Stimulated activated CD8-positive, alpha-beta memory T cell treated with anti-CD3 and anti-CD28 coated beads, Interleukin-4, amount 100 ng/mL, for 4 hours (primary cell): ENCODE measurements at places on chromosomes 16 and 17.

DNA sequence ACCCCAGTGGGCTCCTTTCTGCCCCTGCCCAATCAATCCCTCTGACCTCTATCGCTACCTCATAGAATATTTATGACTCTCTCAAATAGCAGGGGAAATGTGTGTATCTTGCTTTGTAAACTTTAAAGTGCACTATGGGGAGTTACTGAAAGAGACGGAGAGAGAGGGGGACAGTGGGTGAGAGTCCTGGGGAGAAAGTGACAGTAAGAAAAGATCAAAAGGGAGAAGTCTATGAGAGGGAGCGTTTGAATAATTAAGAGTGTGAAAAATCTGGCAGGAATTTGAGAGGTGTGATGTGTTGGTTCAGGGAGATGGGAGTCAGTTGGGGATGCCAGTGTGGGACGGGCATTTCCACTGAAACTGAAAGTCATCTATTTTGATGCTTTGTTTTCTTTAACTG, 32.6 kb downstream of the USP43 start:
- no peak for DNase-seq

GRCh38 chr17:77637818-77638575, 320.5 kb upstream of the TNRC6C start:
- DNase-seq: no peak

DNA sequence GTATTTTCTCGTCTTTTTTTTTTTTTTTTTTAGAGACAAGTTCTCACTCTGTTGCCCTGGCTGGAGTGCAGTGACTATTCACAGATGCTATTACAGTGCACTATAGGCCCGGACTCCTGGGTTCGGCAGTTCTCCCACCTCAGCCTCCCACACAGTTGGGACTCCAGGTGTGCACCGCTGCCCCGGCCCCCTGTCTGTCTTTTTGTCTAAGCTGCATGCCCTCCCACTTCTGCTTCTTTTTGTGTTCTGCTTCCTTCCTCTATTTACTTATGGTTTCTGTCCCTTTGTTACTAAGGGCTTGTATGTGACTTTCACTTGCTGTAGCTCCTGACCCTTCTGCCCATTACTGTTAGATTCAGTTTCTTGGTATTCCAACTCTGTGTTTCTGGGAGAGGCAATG, 20.5 kb downstream of the SLC7A6 start:
- no peak for DNase-seq

DNA sequence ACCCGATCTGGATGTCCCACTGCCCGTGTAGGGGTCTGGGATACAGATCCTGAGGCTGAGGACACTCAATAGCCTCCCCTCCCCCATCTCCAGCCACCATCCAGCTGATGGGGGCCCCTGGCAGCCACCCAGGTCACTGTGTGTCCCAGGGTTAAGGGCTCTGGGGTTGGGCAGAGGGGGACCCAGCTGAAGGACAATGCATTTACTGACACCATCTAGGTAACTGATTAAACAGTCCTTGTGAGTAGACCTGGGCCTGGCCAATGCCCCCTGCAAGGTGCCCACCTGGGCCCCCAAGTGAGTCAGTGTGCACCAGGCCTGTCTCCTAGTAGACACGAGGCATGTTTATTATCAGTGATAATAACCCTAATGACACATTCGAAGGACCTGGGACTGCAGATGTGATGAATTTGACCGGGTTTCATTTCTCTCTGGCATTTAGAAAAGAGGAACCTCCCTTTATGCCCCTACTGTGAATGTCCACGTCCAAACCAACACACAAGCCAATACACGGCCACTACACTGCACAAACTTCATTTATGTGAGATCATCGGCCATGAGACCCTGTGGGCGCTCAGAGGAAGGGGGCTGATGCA, 261.9 kb upstream of the FOXF1 start:
- no peak for DNase-seq

- no peak for DNase-seq
These were observed 48.8 kb downstream of the PIMREG start for GRCh38 chr17:6492892-6493674.

DNA sequence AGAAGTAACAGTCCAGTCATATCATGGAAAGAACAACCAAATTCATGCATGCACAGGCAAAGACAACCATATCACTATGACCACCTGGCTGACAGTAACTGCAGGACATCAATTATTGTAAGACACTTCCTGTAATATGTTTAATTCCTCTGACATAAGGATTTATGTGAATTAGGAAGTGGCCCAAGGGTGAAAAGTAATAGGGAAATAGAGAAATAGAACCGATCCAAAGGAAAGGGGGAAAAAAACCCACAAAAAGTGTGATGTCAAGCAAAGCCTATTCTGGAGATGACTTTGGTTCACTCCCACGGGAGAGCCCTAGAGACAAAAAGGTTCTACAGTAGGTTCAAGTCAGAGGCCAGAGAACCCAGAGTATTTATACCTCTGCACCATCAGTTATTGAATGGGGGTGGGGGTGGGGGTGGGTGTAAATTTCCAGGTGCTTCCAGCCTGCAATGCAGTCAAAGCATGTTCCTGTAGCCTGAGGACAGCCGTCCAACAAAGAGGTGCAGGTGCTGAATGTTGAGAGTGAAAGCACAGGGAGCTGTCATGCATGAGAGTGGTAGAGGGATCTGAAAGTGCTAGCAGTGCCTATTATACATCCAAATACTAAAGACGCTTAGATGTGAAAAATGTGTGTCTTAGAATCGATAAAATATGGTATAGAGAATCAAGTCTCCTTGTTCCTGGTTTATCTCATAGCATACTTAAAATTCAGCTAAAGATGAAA, 95.6 kb upstream of the HLF start:
- no peak for DNase-seq

GRCh38 chr16:80480664-80481063, 60.1 kb upstream of the DYNLRB2 start:
- no peak for DNase-seq

DNA sequence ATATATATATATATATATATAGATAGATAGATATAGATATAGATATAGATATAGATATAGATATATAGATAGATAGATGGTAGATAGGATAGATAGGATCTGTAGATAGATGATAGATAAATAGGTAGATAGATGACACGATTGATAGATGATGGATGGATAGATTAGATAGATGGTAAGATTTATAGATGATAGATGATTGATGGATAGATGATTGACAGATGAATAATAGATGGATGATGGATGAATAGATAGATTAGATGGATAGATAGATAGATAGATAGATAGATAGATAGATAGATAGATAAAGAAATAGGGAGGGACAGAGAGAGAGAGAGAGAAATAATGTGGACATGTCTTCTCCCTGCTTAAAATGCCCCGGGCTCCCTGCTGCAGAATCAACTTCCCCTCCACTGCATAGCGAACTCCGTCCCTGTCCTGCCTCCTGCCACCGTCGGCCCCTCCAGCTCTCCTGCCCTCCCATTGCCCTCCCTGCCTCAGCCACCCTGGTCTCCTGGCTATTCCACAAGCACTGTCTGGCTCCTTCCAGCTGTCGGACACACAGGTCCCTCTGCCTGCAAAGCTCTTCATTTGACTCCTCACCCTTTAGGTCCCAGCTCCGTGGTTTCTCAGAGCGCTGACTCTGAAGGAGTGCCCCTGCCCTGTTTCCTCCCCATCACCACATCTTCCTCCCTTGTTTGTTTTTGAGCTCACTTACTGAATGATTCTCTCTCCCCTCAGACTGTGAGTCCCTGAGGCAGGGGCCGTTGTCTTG, 254.0 kb downstream of the KATNIP start:
- DNase-seq: no peak

- no peak for DNase-seq
These were observed 17.3 kb upstream of the LLGL1 start for GRCh38 chr17:18208092-18208491.

DNA sequence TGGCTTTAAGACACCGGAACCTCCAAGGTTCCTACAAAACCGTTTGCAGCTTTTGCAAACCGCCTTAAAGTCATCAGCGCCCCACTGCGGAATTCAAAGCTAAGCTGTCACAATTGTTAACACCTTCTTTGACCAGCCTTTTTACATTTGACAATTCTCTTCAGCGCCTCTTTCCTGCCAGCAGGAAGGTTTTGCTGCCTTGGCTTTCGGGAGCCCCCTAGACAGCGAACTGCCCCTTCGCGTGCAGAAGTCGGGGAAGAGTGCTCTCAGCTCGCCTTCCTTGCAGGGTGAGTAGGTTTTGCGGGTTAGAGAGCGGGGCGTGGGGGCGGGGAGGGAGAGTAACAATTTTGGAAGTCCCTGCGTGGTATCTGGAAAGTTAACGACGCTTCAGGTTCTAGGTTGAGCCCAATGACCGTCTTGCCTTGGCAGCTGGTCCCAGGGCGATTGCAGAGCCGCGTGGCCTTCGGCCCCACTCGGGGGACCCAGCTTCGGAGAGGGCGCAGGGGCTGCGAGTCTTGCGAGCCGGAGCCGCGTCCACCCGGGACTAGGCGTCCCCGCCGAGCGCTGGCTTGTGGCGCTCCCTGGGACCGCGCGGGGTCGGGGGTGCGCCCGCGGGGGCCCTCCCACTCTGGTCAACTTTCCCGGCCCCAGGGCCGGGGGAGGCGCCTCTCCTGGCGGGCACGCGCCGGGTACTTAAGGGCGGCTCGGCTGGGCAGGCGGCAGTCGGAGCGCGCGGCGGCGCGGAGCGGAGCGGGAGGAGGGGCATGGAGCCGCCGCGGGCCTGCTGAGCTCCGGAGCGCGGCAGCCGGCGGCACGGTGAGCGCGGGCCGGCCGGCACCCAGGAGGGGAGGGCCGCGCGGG, at the start of gene HAS3:
Gene HAS3, plus strand, starts transcription at position 153 of the 861 bp plus-strand sequence. CDS start 3,743 bp downstream, outside the sequence.
- DNase-seq: no peak

DNA sequence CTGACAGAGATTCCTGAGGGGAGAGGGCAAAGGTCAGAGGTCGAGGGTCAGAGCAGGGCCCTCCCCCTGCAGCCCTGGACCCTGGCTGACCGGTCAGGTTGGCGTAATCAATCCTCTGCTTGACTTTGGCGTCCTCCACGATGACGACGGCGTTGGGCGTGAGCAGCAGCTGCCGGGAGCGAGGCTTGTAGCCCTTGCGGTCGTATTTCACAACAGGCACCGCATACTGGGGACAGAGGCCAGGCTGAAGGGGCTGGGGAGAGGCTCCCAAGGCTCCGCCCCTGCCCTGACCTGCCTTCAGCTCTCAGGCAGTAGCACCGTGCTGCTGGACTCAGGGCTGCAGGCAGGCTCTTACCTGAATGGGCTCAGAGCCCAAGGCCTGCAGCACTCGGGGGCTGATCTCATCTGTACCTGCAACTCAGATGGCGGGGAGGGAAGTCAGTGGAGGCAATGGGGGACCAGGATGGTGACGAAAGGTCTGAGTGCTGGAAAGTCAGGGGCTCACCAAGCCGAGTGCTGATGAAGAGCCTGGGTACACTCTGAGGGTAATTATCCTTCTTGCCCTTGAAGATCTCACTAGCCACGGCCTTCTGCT, 12.0 kb upstream of the CRK start:
- DNase-seq: no peak

GRCh38 chr17:57158325-57158724, 73.3 kb downstream of the AKAP1 start:
- no peak for DNase-seq

DNA sequence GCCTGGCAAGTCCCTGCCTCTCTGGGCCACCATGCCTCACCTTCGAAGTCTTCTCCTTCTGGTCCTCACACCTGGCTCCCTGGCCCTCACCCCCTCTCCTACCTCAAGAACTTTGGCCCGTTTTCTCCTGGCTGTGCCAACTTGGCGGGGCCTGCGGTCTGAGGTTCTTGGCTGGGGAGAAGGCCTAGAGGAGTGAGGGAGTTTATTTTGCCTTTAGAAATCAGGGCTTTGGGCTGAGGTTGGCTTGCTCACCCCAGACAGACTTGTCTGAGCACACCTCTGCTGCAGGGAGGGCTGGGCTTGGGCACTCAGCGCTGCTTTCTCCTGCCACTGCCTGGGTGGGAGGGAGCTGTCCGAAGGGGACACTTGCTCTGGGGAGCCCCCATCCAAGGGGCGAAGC, 23.3 kb upstream of the TAC4 start:
- DNase-seq: no peak

GRCh38 chr16:23595246-23595950, 718 bp downstream of the NDUFAB1 start:
- no peak for DNase-seq

GRCh38 chr16:23286131-23286532, 16.0 kb upstream of the SCNN1B start:
- no peak for DNase-seq

DNA sequence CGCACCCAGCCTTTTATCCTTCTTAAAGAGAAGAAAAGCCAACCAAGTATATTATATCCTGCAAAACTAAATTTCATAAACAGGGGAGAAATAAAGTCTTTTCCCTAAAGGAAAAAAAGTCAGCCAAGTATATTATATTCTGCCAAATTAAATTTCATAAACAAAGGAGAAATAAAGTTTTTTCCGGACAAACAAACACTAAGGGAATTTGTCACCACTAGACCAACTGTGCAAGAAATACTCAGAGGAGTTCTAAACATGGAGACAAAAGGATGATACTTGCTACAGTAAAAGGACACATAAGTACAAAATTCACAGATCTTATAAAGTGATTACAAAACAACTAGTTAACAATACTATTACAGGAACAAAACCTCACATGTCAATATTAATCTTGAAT, 14.4 kb upstream of the CCL18 start:
- no peak for DNase-seq

- no peak for DNase-seq
These were observed 3.8 kb downstream of the PLD2 start for GRCh38 chr17:4810696-4811290.

DNA sequence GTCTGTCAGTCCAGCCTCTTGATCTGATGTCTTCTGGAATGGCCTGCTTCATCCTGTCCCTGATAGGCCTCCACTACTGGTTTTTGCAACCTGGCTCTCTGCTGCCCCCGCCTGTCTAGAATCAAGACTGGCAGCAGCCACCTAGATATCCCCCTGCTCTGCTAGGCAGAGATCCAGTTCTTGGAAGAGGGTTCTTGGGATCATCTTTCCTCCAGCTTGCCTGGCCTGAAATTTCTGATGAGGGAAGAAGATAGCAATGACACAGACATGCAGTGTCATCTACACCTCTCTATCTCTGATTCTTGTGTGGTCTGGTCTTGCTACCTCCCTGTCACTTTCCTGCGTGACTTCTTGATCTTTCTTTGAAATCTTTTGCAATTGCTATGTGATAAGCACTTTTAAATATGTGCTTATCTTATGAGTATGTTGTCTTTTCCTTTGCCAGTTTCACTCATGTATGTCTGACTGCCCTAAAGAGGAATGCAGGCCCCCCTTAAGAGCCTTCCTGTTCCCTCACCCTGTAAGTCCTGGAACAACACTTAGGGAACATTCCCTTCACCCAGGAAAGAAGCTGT, 20.3 kb upstream of the NFATC3 start:
- DNase-seq: no peak

GRCh38 chr17:151004-151403, 13.6 kb downstream of the SCGB1C2 start:
- no peak for DNase-seq

DNA sequence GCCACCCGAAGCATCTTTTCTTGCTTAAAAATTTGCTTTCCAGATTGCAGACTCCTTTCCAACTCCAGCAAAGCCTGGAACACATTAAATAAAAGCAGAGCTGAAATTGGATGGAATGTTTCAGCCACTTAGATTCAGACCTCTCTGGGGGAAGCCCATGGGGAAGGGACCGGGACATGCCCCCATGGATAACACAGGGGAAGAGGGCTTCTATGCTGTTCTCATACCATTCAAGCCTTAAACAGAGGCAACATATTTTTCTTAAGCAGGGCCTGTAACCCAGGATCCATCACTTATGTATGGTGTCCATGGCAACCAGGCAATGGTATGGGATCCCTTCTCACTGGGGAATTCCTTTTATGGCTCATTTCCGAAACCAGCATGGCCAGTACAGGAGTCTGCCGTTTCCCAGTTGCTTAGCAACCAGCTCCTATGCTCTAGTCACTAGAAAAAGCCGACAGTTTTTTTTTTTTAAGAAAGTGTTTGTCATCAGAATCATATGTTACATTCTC, 62.0 kb upstream of the MARCHF10 start:
- no peak for DNase-seq
